RCC 7860 (cell line): ENCODE measurements at places on chromosomes 1 and 21.

GRCh38 chr1:153790966-153791647 is 15.9 kb downstream of the SLC27A3 start:
- DNase-seq, result no peak

GRCh38 chr1:202586018-202586821 is 124.0 kb downstream of the SYT2 start:
- DNase-seq, result peak; percentile 40

- no peak for DNase-seq
Observed at GRCh38 chr1:226654046-226654667, 84.9 kb downstream of the ITPKB start.

DNA sequence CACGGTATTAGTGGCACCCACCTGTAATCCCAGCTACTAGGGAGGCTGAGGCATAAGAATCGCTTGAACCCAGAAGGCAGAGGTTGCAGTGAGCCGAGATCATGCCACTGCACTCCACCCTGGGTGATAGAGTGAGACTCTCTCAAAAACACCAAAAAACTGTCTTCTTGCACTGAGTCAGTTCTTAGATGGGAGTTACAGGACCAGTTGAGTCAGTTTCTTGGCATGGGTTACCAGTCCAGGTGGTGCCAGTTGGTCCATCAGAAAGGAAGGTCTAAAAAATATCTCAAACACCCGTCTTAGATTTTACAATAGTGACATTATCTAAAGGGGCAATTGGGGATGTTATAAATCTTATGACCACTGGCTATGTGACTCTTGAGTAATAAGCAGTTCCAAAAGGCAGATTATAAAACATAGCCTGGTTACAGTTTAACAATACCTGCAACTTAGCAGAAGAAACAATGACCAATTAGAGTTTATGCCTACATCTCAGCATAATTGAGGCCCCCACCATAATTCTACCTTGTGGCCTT is 206.9 kb upstream of the FGGY start:
- DNase-seq, result no peak

DNA sequence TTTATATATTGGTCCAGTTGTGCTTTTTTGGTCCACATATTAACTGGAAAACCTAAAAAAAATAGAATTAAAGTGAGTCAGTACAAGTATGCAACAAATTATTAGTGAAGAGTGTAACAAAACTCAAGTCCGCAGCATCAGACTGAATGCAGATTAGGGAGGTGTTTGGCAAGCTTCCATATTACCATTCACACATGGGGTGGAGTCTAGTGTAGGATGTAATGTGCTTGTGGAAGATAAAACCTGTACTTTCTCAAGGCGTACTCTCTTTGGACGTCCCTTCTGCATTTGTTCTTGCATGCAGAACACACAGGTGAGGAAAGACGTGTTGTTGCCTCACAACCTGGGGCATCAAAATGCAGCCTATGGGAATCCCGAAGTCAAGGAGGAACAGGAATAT is 668.7 kb downstream of the MRPL39 start:
- DNase-seq, result no peak

DNA sequence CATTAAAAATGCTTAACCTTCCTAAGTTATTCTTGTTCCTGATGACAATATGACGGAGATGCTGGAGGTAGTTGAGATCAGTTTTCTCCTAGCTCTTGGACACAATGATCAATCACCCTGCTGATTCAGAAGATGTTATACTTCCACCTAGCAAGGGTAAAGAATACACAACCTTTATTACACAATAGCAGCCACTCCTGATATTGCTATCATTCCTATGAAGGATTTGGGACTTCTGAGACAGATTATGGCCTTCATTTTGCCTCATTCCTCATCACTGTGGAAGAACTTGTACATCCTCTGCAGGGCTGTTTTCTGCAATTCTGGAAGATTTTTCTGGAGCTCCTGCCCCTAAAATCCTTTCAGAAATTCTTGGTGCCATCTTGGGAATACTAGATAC is 47.8 kb downstream of the GIPC2 start:
- DNase-seq, result no peak

DNA sequence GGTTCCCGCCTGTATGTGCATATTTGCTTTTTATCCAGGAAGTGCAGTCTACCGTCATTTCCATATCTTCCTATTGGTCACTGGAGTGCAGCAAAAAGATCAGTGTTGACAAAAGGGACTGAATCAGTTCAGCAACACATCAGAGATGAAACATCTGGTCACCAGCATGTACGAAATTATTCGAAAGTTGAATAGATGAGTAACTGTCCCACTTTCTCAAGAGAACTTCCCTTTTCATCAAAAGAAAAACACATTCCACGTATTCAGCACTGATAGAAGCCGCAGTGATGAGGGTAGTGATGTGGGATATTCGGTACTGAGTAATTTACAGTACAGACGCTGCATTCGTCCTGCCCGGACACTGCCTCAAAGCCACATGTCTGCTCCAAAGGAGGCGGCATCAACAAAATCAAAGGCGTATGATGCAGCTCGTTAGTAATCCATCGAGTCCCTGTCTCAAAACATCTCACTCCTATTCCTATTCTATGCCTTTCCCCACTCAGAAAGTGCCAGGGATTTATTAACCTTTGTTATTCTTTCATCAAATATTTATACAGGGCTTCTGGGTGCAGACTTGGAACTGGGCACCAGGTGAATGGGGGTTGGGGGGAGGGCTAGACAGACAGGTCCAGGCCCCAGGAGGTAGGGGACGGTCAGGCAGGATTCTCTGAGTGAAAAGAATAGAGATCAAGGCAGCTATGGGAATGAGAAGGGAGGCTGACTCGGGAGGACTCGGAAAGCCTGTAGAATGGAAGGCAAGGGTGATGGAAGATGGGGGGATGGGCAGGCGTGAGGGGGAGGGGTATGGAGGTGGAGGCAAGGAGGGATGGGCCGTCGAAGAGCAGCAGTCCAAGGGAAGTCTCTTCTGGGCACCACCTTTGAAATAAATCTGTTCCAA is 79.5 kb upstream of the SLC45A1 start:
- peak; percentile 86 for DNase-seq

DNA sequence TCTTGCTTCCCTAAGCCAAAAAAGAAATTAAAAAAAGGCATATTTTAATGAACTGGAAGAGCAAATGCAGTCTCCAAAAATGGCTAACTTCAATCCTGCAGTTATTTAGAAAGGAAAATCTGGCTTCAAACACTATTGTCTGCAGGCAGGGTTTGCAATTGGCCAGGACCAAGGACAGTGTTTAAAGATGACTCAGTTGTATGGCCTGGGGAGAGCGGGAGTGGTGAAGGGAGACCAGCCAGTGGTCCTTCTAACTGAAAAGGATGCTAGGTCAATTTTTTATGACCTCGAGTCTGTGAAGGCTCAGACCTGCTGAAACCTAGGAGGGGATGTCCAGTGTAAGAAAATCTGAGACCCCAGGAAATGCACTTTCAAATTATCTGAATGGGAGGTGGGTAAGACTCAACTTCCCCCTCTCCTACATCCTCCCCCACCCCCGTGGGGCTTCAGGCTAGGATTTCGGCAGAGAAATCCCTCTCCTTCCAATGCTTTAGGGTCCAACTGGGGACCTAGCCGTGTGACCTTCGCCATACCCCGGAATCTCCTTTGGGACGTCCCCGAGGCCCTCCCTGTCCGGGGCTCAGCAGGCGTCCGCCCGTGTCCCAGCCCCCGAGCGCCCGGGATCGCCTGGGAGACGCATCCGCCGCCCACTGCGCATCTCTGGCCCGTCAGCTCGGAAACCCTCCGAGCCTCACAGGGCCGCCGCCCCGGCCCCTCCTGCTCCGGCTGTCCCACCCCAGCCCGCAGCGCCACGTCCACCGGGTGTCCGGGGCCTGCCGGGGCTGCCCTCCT is 602 bp upstream of the RIMKLA start:
- no peak for DNase-seq

DNA sequence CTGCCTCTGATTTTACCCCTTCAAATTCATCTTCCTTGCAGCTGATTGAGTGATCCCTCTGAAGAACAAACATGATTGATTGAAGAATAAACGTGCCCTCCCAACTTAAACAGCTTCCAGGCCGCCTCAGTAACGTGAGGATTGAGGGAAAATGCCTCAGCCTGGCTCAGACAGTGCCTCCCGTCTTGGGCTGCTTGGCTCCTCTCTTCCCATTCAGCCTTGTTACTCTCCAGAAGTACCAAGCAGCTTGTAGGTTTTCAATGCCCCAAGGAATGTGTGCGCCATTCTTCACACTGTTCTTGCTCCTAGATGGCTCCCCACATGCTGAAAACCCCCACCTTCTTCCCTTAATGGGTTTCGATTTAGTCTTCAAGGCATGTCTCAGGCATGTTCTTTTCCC is 51.8 kb downstream of the ST6GALNAC5 start:
- no peak for DNase-seq

DNA sequence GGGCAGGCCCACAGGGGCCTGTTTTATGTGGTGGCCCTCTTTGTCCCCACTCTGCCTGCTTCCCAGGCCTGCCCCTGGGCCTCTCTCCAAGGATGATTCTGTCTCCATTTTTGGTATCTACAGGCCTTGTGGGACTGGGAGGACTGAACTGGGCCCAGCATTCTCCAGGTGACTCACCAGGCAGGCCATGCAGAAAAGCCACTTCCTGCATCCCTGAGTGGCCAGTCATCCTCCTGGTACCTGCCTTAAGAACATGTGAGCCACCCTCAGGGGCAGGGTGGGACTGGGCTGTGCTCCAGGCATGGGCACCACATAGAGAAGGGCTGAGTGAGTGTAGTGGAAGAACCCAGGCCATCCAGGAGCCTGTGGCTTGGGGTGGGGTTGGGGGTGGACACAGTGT is 20.0 kb upstream of the BCAR3 start:
- peak; percentile 100 for DNase-seq

DNA sequence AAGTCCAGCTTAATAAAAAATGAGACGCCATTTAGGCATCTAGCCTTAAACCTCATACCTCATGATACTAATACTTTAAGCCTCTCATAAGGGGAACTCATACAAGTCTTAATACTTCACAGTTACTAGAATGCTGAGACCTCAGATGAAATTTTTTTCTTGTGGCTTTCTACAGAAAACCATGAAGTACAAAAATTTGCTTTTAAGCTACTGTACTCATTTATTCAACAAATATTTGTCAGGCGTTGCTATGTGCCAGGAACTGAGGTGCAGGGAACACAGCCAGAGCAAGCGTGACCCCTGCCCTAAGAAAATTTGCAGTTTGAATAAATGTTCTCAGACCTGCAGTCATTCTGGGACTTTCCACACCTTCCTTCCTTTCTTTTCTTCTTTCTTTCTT is 150.6 kb downstream of the MRPL39 start:
- peak; percentile 68 for DNase-seq

DNA sequence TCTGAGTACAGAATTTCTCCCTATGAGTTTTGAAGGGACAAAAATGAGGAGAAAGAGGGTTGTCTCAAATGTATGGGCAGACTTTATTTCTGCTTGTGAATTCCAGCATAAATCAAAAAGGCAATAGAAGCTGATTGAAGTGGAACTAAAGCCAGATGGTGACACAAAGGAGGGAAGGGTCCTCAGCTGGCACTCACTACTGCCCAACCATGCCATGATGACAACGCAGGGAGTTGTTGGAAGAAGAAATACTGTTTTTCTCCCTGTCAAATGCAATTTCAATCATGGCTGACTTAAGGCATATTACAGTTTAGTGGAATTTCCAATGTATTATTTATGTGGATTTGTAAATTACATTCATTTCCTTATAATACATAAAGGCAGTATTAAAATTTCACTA is 805.8 kb downstream of the ADGRL2 start:
- no peak for DNase-seq

GRCh38 chr1:21436488-21437340 is 3.2 kb upstream of the NBPF3 start:
- DNase-seq, result no peak

DNA sequence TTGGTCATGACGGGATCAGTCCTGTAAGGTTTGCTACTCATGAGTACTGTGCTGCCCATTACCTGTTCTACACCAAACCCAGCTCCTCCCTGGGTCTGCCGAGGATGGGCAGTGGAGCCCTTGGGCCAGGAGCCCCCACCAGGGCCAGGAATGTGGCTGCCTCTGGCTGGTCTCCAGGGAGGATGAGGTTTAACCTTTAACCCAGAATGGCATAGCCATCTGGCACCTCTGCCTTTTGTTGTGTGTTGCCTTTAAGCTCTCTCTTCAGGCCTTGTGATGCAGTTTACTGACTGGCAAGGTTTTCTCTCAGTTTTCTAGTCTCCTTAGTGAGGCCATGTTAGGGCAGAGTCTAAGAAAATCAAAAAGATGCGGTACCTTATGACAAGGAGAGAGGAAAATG is 38.6 kb downstream of the SIPA1L2 start:
- DNase-seq, result no peak

- DNase-seq, result no peak
Observed at GRCh38 chr1:29259802-29260441, 23.6 kb downstream of the PTPRU start.

DNA sequence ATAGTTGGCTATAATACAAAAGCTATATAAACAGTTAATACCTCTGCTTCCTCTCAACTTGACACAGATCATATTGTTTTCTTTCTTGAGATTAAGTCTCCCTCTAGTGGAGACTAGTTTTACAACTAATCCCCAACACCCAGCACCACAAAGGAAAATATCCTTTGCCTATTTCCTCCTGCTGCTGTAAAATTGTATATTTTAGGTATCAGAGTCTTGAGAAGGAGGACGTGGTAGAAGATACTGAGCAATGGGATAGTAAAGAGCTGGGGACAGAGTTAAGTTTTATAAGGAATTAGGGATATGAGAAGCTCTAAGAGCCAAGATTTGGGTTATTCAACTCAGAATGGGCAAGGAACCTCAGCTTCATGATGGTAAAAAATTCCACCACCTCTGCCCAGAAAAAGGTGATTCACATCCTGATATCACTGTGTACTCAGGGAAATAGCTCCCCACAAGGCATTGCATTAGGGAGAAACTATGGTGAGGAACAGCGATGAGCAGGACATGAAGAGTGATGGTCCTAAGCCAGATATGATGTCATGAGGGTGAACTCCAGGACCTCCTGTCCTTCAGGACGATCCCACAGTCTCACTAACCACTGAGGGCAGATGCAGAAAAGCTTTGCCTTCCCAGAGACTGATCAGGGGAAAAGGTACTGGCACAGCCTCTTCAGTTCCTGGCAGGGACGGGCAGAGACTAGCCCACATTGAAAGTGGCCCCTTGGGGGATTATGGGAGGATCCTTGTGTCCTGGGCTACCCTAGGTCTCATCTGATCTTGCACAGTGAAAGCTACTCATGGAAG is 14.7 kb upstream of the CFAP126 start:
- peak; percentile 57 for DNase-seq

DNA sequence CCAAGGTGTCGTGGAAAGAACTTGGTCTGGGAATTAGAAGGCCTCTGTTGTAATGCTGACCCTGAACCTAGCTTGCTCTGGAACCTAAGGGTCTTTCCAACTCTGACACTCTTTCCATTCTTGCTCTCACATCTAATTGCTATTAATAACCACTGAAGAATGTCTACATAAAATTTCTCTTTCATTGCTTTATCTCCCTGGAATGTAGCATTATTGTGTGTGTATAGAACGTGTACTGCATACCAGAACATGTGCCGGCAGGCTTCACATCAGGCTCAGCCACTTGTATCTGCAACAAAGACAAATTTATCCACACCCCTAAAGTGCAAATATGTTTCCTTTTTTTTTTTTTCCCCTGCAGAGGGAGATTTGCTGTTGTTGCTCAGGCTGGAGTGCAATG is 13.9 kb upstream of the LAX1 start:
- no peak for DNase-seq

- no peak for DNase-seq
Observed at GRCh38 chr1:40704817-40705733, 13.6 kb downstream of the NFYC start.
